ENCODE measurements at places on chromosomes 7 and 10. TPM values are rescaled to one million over a fixed set of nuclear protein-coding genes. Genes with fewer than 3 reads are reported as not detected.
A peak's percentile ranks its signal among the peaks of the same experiment; 100 is the strongest.

The RBP4 gene
- 23.1 TPM for total RNA-seq

The CHCHD1 gene
- total RNA-seq: 22.6 TPM

The OR2A42 gene
- 0.49 TPM for total RNA-seq

The SEMA3D gene
- 18.5 TPM for total RNA-seq

The HSPA12A gene
- total RNA-seq: 10.2 TPM

The GPR85 gene
- 0.68 TPM for total RNA-seq

The UTF1 gene
- total RNA-seq: not detected

The CTAGE6 gene
- 0.68 TPM for total RNA-seq

The NAT16 gene
- total RNA-seq: not detected

The LRIT2 gene
- total RNA-seq: not detected

The OPN4 gene
- not detected for total RNA-seq

The BTAF1 gene
- total RNA-seq: 55.4 TPM

DNA sequence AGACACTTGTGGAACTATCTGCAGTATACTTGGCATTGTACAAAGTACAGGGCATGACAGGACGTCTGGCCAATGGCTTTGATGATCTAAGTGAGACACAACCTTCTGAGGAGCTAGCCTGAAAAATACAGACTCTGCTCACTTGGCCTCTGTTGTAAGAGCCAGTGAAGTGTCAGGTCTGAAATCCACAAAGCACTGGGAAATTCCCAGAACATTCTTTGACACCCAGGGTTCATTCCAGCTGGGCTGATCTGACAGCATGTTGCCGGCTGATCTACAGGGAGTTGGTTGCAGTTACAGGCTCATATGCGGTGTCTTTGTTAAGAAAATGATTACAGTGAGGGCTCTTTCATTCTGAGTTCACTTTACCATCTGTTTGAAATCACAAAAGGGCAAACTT, 354.6 kb downstream of the PHF14 start:
- no peaks in the 10 kb centered on the region for H3K36me3 ChIP-seq
- no peak overlapping the region for H3K27ac ChIP-seq
- no peak for DNase-seq
- H3K27me3 ChIP-seq: no peaks in the 10 kb centered on the region

DNA sequence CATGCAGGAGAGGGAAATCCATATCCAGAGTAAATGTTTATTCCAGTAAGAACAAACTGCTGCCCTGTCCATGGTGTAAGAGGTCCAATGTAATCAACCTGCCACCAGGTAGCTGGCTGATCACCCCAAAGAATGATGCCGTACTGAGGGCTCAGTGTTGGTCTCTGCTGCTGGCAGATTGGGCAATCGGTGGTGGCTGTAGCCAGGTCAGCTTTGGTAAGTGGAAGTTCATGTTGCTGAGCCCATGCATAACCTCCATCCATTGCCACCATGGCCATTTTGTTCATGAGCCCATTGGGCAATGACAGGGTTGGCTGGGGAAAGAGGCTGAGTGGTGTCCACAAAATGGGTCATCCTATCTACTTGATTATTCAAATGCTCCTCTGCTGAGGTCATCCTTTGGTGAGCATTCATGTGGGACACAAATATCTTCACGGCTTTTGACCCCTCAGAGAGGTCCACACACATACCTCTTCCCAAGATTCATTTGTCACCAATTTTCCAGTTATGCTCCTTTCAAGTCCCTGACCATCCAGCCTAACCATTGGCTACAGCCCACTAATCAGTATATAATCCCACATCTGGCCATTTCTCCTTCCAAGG, 23.3 kb upstream of the PAPSS2 start:
- H3K4me1 ChIP-seq: no peaks in the 10 kb centered on the region
- no peak for DNase-seq
- H3K4me3 ChIP-seq: no peak overlapping the region
- H3K36me3 ChIP-seq: no peaks in the 10 kb centered on the region

DNA sequence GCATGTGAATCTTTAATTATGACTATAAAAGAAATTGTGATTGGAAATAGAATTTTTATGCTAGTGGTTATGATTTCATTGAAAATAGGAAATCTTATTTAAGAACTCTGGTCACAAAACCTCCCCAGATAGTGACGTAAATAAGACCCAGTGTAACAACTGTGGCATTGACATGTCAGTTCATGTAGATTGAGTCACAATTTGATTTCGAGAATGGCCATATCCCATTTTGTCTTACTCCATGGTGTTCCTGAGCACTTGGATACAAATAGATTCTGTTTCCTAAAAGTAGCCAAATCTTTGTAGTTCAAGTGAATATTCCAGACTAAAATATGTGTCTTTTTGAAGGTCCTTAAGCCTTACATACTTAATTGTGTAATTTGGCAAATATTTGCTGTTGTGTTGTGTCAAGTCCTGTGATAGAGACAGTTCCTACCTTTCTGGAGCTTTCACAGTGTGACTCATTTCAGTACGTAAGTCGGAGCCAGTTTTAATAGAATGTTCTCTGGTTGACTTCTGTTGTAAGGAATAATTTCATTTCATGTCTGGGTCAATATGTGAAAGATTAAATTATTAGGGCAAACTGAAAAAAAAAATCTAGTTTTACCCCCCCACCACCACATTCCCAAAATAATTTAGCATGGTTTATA, 37.1 kb upstream of the TOMM7 start:
- H3K27ac ChIP-seq: peak overlapping the region; percentile 73
- no peaks in the 10 kb centered on the region for H3K36me3 ChIP-seq
- no peak for DNase-seq
- no peaks in the 10 kb centered on the region for H3K27me3 ChIP-seq
- no peak overlapping the region for H3K4me3 ChIP-seq
- peaks cover 17% of the 10 kb centered on the region for H3K4me1 ChIP-seq

DNA sequence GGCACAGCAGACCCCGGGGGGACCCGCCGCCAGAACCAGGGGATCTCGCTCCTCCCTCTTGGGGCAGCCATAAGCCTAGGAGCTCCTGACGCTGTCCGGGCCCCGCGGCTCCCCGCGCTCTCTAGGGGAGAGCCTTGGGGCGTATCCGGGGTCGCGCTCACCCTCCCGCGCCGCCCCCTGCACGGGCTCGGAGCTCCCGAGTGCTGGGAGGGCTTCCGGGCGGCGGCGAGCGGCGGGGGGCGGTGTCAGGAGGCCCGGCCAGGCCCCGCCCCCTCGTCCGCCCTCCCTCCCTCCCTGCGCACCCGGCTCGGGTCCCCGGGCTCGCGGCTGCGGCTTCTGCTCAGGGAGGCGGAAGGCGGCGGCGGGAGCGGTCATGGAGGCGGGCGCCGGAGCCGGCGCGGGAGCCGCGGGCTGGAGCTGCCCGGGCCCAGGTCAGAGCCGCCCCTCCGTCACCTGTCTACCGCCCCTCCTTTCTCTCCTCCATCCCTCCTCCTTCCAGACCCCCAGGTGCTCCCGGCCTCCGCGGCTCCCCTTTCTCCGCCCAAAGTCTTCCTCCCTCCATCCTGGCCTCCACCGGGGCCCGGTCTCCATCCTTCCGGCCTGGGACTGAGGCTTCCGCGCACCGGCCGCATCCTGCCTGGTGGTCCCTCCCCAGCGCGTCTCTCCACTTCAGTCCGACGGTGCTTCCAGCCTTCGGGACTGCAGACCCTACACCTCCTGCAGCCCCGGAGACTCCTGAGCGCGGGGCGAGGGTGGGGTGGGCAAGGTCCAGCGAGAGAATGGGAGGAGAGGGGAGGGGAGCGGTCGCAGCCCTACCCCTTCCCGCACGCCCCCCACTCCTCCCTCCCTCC, at the start of gene CCDC136:
TSS of gene CCDC136 (plus strand) at position 848 of the 851 bp plus-strand sequence. CDS start 444 bp downstream, outside the sequence.
- H3K27me3 ChIP-seq: no peaks in the 10 kb centered on the region
- peak within 1 kb of the TSS; percentile 87 for H3K4me3 ChIP-seq
- H3K36me3 ChIP-seq: peaks cover 3% of the 10 kb centered on the region
- peak within 1 kb of the TSS; percentile 30 for H3K27ac ChIP-seq

DNA sequence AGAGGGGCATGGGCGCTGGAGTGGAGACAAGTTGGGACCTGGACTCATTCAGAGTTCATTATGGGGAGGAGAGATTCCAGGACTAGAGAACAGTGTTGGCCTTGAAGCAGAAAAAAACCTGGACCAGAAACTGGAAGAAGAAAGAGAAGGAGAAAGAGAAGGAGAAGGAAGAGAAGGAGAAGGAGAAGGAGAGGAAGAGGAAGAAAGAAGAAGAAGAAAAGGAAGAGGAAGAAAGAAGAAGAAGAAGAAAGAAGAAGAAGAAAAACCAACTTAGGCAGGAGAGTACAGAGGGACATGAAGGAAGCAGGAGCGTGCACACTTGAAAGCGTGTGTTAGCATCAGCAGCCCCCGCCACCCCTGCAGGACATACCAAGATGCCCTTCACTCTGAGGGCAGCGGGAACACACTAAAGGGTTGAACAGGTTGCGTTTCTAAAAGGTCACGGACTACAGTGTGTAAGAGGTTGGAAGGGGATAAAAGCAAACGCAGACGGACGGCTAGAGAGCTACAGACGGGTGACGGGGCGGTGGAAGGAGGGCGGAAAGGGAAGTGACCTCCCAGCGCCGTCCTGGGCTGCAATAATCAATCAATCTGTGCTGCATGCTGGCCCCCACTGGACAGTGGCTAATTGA, 95.3 kb downstream of the SEC61G start:
- no peak overlapping the region for H3K27ac ChIP-seq
- DNase-seq: no peak
- peak overlapping the region; percentile 56 for H3K4me3 ChIP-seq
- H3K36me3 ChIP-seq: no peaks in the 10 kb centered on the region

DNA sequence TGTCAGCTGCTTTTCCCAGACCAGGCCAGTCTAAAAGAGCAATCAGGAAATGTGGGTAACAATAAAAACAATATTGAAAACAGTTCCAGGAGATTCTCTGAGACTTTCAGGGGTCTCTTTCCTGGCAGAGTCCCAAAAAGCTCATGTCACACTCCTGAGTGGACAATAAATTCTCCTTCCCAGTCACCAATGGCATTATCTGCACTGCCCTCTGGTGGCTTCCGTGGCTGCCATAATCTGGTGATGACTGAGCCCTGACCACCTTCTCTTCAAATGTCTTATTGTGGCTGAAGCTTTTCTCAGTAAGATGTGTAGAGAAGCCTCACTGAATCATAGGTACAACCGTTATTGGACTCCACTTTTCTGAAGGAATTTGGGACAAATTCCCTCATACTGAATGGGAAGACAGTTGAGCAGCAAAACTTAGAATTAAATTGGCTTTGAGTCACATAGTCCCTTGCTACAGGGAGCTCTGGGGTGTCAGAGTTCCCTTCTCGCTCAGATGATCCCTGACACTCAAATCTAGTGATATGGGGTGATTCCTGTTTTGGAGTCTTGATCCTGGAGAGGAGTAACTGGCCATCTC, 24.4 kb upstream of the ASAH2 start:
- no peaks in the 10 kb centered on the region for H3K27me3 ChIP-seq
- H3K36me3 ChIP-seq: no peaks in the 10 kb centered on the region
- DNase-seq: no peak
- no peaks in the 10 kb centered on the region for H3K4me1 ChIP-seq
- no peak overlapping the region for H3K27ac ChIP-seq

GRCh38 chr7:128783143-128783861, 7.7 kb upstream of the OPN1SW start:
- peak overlapping the region; percentile 56 for H3K27ac ChIP-seq
- peak; percentile 30 for DNase-seq
- H3K36me3 ChIP-seq: no peaks in the 10 kb centered on the region
- no peak overlapping the region for H3K4me3 ChIP-seq
- H3K4me1 ChIP-seq: peaks cover 17% of the 10 kb centered on the region

DNA sequence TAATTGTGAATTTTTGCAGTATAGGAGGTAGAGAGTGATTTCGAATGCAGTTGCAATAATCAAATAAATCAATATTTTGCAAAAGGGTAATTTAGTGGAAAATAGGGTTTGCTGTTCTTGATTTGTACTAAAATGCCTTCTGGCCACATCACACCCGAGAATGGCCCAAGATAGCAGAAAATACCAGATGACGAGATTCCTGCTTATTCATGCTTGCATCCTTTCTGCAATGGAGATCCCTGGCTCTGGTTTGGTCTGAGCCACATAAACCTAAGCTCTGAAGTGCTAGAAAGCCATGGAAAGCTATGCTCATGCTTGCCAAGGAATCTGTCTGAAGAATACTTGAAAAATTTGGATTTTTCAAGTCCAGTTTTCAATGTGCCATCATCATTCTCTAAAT, 634.2 kb upstream of the COBL start:
- no peaks in the 10 kb centered on the region for H3K27me3 ChIP-seq
- no peak overlapping the region for H3K27ac ChIP-seq
- no peak overlapping the region for H3K4me3 ChIP-seq
- H3K4me1 ChIP-seq: no peaks in the 10 kb centered on the region
- no peaks in the 10 kb centered on the region for H3K36me3 ChIP-seq

DNA sequence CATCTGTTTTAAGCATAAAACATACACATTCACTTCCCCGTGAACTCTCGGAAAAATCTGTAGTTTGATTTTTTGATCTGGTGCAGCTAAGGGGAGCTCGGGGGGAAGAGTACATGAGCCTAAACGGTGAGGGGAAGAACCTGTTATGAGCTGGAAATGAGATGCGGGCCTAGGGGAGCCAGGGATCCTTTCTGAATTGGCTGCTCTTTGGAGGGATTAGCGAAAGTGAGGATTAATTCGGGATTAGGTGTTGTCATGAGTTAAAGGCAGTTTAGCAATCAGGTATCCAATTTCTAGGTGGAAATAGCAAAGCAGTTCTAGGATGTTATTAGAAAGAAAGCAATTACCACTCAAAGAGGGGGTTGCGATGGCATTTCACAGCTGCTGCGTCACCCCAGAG, 51.1 kb upstream of the ADARB2 start:
- no peak for DNase-seq
- no peaks in the 10 kb centered on the region for H3K36me3 ChIP-seq
- no peaks in the 10 kb centered on the region for H3K4me1 ChIP-seq
- H3K4me3 ChIP-seq: no peak overlapping the region

DNA sequence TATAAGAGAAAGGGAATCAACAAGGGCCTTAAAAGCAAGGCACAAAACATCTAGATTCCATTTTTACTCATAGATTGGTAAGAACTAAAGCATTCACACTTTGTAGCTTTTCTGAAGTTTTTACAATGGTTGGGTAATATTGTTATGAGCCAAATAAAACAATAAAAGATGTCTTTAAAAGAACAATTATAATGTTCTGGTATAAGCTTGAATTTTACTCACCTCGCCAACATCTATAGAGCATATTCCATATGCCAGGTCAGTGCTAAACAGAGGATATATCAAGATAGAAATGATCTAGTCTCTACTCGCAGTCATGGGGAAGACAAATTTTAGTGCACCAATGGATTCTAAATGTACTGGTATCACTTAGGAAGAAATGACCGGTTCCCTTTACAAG, 11.9 kb downstream of the STEAP1 start:
- H3K4me1 ChIP-seq: no peaks in the 10 kb centered on the region
- H3K36me3 ChIP-seq: no peaks in the 10 kb centered on the region
- no peaks in the 10 kb centered on the region for H3K27me3 ChIP-seq
- H3K27ac ChIP-seq: no peak overlapping the region

GRCh38 chr7:154188330-154188729, 136.1 kb downstream of the DPP6 start:
- no peak for DNase-seq
- H3K4me1 ChIP-seq: no peaks in the 10 kb centered on the region

- H3K4me1 ChIP-seq: peaks cover 63% of the 10 kb centered on the region
- peak overlapping the region; percentile 62 for H3K4me3 ChIP-seq
- peak overlapping the region; percentile 91 for H3K27ac ChIP-seq
- no peaks in the 10 kb centered on the region for H3K27me3 ChIP-seq
These were observed 90.6 kb downstream of the ARID5B start for GRCh38 chr10:61992059-61992460.

GRCh38 chr7:4883372-4884144, at the start of gene RADIL:
TSS of gene RADIL (minus strand) at chr7:4883716. CDS start at chr7:4878139, 5,577 bp downstream.
- DNase-seq: peak; percentile 77
- peak within 1 kb of the TSS; percentile 76 for H3K27ac ChIP-seq
- no peaks in the 10 kb centered on the region for H3K36me3 ChIP-seq
- peak within 1 kb of the TSS; percentile 83 for H3K4me3 ChIP-seq
- no peaks in the 10 kb centered on the region for H3K27me3 ChIP-seq

Measured in thoracic aorta (tissue), 2 donors.